Peyer's patch (tissue), 4 donors: ENCODE measurements at places on chromosomes 5 and 9.
A peak's percentile ranks its signal among the peaks of the same experiment; 100 is the strongest.

DNA sequence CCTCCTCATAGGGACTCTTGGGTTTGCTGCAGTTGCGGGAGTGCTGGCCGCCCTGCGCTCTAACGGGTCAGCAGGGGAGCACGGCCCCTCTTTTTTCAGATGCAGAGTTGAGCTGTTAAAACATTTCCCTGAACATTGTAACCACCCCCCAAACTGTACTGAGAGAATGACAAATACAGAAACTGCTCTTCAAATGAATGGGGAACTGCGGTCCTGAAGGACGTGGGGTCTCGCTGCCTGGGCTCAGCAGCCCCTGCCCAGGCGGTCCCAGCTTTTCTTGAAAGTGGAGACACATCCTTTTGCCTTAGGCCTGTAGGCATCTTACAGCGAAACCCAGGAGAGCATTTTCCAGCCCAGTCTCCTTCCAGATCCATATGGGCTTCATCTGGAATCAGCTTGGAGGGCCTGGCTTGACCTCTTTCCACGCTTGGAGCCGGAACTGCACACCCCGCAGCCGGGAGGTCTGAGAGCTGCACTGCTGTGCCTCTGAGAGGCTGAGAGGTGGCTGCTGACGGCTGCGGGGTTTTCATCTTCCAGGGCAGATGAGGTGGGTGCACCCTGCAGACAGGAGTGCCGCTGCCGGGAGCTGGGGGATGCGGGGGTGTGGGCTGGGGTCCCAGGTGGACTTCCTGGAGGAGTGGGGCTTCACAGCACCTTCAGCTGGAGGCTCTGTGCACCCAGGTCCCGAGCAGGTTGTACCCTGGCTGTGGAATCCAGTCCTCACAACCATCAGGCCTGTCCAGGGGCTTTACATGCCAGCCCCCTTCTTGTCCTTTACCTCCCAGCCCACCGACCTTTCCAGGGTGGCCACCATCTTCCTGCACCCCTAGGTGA is 1.2 kb upstream of the AGPAT2 start:
- no peak for DNase-seq
- H3K36me3 ChIP-seq = peaks cover 4% of the 10 kb centered on the region
- peaks cover 17% of the 10 kb centered on the region for H3K4me1 ChIP-seq
- H3K27ac ChIP-seq = peak overlapping the region; percentile 85
- H3K4me3 ChIP-seq = no peak overlapping the region

- H3K4me1 ChIP-seq = no peaks in the 10 kb centered on the region
- no peak for DNase-seq
- H3K27me3 ChIP-seq = peaks cover 7% of the 10 kb centered on the region
- H3K4me3 ChIP-seq = no peak overlapping the region
These were observed 43.3 kb upstream of the IRX4 start for GRCh38 chr5:1926071-1926440.

DNA sequence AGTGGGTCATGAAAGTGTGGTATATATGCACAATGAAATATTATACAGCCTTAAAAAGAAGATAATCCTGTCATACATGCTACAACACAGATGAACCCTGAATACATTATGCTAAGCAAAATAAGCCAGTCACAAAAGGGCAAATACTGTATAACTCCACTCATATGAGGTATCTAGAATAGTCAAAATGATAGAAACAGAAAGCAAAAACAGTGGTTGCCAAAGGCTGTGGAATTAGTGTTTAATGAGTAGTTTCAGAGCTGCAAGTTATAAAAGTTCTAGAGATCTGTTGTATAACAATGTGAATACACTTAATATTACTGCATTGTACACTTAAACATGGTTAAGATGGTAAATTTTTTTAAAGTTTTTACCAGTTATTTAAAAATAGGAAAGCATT is 135.0 kb downstream of the OXCT1 start:
- no peak overlapping the region for H3K4me3 ChIP-seq
- DNase-seq = no peak
- no peaks in the 10 kb centered on the region for H3K36me3 ChIP-seq
- no peaks in the 10 kb centered on the region for H3K27me3 ChIP-seq
- no peak overlapping the region for H3K27ac ChIP-seq
- no peaks in the 10 kb centered on the region for H3K4me1 ChIP-seq

- DNase-seq = peak; percentile 74
- peaks cover 9% of the 10 kb centered on the region for H3K4me1 ChIP-seq
- H3K36me3 ChIP-seq = no peaks in the 10 kb centered on the region
- no peaks in the 10 kb centered on the region for H3K27me3 ChIP-seq
- H3K27ac ChIP-seq = no peak overlapping the region
These were observed 134.8 kb downstream of the KCNIP1 start for GRCh38 chr5:170638454-170639220.
